Stimulated activated CD8-positive, alpha-beta memory T cell treated with anti-CD3 and anti-CD28 coated beads, Interleukin-7, amount 100 ng/mL, for 1 hour (primary cell): ENCODE measurements at places on chromosomes 3 and 15.

GRCh38 chr15:29430831-29431230 is 161.2 kb upstream of the NSMCE3 start:
- no peak for DNase-seq

GRCh38 chr3:31103623-31104180 is 209.2 kb upstream of the GADL1 start:
- no peak for DNase-seq

DNA sequence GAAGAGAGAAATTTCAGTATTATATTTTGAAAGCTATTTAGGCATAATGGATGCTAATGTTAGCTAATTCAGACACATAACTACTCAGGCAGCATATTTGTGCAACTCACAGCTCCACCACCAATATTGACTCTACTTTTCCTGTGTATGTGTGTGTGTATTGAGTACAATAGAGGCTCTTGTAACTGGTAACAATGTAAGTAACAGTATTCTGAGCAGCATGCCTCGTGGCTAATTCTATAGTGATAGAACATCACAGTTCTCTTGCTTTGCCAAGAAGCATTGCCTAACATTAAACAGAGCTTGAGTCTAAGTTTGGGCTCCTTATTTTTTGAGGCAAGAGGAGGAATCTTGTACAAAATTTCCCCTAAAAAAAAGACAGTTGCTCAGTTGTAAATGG is 98.6 kb upstream of the ARHGEF26 start:
- no peak for DNase-seq

- no peak for DNase-seq
Measured at GRCh38 chr3:147341727-147342126, 64.6 kb downstream of the ZIC4 start.

DNA sequence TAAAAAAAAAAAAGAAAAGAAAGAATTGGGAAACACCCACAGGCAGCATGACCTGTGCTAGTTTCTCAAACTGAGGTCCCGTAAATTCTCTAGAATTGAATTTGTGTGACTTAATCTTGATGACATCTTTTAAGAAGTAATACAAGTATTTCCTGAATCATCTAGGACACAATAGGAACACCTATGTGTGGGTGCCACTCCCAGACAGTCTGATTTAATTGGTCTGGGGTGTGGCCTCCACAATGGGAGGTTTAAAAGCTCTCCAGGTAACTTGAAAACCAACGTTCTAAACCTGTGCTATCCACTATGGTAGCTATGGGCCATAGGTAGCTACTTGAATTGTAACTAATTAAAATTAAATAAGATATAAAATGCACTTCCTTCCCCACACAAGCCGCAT is 28.1 kb downstream of the CFAP92 start:
- DNase-seq = no peak

DNA sequence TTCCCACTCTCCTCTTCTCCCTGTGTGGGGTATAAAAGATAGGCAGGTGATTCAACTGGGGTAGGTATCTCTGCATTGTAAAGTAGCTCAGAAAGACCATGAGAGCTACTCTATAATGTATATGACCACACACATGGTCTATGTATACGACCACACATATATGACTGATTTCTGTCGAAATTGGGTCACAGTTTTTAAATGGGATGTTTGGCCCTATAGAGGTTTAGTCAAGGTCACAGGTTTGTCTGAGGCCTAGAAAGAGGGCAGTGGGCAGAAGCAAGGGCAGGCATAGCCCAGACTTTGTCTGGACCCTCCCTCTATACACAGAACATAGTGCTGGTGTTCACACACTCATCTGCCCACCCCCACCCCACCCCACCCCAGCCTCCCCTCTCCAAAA is 4.4 kb downstream of the LAMP3 start:
- no peak for DNase-seq

GRCh38 chr3:71207632-71208031 is 375.9 kb downstream of the FOXP1 start:
- DNase-seq = no peak

- no peak for DNase-seq
Measured at GRCh38 chr15:55513152-55513551, 5.1 kb upstream of the DNAAF4 start.

DNA sequence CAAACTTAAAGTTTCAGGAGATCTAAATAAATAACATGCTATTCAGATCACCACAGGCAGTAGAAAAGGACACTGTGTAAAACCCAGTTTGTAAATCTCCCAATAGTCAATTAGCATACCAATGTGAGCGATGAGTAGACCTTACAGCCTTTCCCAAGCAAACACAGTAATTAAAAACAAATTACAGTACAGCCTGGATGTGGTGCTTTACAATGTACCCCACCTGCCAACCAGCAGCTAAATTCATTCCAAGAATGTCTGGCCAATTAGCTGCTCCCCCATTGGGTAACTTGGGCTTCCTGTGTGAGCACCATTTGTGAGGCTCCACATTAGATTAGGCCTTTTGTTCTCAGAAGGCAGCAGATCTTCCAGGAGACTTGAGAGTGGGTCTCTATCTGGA is 635.0 kb downstream of the TBL1XR1 start:
- DNase-seq = no peak

GRCh38 chr15:83716605-83717004 is 62.7 kb downstream of the ADAMTSL3 start:
- DNase-seq = no peak
